ENCODE measurements at places on chromosomes 6 and 20.

- no peak for DNase-seq
Measured at GRCh38 chr6:134740473-134741199, 209.3 kb downstream of the ALDH8A1 start.

- DNase-seq, result no peak
Measured at GRCh38 chr20:22506827-22507226, 77.5 kb downstream of the FOXA2 start.

GRCh38 chr20:1524004-1524403 lies 32.8 kb upstream of the SIRPB2 start:
- peak; percentile 41 for DNase-seq

DNA sequence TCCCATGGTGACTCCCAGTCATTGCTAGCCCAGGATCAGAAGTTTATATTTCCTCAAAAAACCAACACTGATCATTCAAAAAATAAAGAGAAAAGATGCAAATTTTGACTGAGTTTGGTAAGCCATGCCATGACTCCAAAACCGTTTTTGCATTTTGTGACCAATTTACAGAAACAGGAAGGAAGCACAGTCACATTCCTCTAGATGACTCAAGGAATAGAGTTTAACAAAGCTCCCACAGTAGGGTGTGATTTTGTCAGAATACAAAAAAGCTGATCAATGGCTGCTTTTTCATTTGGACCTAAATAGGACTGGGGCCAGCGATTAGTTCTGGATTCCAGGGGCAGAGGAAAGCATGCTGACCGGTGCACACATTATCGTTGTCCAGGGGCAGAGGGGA lies 179.4 kb upstream of the AFDN start:
- DNase-seq, result no peak

GRCh38 chr6:56692523-56693245 lies 50.0 kb upstream of the DST start:
- no peak for DNase-seq

DNA sequence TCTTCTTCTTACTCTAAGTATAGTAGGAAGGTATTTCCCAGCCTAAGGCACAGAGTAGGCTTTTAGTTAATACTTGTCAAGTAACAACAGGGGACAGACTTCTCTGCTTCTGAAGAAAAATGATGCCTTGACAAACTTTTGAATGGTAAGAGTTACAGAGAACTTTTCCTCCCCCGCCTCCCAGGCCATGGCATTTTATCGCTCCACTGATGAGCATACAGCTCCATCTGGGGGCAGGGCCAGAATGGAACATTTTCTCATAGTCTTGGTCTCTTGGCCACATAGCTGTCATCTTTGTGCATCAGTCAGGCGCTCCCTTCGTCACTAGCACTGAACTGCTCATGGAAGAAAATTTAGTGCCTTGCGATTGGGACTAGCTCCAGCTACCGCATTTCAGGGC lies 1066.8 kb upstream of the CITED2 start:
- peak; percentile 33 for DNase-seq

GRCh38 chr6:14763616-14764015 lies 482.3 kb upstream of the JARID2 start:
- no peak for DNase-seq

DNA sequence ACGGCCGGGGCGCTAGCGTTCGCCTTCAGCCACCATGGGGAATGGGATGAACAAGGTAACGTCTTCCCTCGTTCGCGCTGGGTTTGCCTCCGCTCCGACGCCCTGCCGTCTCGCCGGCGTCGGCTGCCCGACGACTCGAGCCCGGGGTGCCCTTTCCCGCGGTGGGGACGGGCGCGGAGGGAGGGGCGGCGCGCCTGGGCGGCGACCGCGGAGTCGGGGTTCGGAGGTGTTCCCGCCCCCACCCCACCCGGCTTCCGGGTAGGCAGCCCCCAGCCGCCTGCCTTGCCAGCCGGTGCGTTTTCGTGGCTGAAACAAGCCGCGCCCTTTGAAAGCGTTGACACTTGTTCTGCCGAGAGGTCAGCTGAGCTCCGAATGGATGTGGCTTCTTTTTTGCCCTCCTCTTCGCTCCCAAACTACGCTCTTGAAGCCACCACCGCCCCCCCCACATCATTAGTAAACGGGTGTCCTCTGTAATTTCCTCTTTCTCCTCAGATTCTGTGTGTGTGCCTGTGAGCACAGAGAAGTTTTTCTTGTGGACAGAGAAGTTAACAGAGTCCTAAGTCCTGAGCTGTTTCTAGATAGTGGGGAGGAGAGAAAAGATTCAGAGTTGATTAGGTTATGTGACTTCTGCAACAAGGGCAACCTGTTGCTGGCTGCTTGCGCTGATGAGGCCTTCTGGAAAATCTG lies 362 bp downstream of the DUSP22 start:
- DNase-seq, result no peak

- DNase-seq, result no peak
Measured at GRCh38 chr6:164693944-164694343, 615.5 kb downstream of the C6orf118 start.

DNA sequence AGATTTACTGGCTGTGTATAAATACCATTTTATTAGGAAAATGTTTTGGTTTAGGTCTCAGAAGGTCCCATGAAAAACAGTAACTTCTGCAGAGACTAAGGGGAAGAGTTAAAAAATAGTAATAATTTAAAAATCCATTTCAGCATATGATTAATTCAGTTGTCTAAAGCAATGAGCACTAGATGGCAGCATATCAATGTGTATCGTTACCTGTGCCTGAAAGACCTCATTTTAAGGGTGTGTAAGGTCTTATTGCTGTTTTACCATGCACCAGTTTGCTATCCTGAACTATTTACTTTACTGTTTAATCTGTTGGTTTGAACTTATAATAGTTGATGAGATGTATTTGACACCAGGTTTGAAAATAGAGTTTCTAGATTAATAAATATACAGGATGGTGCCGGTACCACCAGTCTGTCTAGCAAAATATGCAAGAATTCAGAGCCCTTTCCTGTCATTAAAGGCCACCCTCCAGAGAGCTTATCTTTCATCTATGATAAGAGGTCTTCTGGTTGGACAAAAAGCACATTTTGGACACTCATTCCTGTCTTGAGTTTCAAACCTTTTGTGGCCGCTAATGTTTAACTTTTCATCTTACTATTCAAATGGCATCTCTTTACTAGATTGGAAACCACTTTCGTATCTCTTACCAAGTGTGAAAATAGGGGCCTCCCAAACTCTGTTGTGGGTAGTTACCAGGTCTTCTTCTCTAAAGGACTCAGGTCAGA lies 8.9 kb upstream of the AHI1 start:
- peak; percentile 71 for DNase-seq

DNA sequence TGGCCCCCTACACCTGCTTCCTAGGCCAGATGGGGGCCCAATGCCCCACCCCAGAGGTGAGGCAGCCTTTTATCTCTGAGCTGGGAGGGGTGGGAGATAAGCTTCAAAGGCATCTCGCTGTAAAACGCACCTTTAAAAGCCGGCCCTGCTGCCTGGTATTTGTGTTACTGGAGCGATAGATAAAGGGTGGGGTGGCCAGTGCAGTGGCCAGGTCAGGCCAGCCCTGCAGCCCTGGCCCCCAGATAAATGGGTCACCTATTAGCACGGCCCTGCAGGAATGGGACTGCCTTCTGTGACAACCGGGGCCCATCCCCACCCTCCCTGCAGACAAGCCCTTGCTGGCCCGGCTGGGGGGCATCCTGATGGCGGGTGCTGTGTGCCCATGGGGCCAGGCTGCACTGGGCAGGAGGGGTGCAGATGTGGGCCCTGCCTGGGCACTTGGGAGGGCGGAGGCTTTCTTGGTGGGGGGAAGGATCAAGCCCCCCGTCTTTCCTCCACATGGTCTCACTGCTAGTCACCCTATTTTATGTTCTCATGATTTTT lies 3.0 kb upstream of the RBBP8NL start:
- DNase-seq, result no peak

DNA sequence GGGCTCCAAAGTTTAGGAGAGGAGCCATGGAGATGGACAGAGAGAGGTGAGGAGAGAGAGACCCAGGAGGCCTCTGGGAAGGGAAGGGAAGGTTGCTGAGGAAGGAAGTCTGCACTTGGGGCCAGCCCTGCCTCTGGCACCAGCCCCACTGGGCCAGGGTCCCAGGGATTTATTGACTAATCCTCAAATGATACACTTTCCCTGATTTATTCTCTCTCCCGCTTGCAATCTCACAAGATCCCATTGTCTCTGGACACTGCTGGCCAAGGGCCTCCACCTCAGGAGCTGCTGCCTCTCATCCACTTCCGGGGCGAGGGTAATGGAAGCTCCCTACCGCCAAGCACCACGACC lies 43.6 kb upstream of the FOXP4 start:
- no peak for DNase-seq

- DNase-seq, result peak; percentile 16
Measured at GRCh38 chr6:20693466-20694063, 159.3 kb downstream of the CDKAL1 start.

DNA sequence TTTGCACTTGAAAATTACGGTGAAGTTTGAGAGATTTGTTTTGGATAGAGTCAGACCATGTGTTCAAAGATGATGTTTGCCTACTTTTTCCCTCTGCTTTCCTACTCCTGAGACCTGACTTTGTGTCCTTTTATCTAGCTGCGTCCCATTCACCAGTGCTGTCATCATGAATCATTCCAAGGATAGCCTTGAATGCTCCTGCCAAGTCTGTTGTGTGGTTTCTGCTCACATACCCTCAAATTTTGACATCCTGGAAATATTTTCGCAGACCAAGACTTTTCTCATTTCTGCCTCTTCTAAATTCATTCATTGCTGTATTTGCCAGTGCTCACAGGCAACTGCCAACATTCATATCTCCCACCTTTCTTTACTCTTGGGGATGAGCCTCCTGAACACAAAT lies 175.9 kb upstream of the SCGN start:
- DNase-seq, result no peak

- DNase-seq, result no peak
Measured at GRCh38 chr6:89008815-89009374, 45.5 kb upstream of the RNGTT start.

- DNase-seq, result no peak
Measured at GRCh38 chr6:156727715-156728385, 49.3 kb upstream of the ARID1B start.

- no peak for DNase-seq
Measured at GRCh38 chr6:145548933-145549648, 186.2 kb downstream of the EPM2A start.

DNA sequence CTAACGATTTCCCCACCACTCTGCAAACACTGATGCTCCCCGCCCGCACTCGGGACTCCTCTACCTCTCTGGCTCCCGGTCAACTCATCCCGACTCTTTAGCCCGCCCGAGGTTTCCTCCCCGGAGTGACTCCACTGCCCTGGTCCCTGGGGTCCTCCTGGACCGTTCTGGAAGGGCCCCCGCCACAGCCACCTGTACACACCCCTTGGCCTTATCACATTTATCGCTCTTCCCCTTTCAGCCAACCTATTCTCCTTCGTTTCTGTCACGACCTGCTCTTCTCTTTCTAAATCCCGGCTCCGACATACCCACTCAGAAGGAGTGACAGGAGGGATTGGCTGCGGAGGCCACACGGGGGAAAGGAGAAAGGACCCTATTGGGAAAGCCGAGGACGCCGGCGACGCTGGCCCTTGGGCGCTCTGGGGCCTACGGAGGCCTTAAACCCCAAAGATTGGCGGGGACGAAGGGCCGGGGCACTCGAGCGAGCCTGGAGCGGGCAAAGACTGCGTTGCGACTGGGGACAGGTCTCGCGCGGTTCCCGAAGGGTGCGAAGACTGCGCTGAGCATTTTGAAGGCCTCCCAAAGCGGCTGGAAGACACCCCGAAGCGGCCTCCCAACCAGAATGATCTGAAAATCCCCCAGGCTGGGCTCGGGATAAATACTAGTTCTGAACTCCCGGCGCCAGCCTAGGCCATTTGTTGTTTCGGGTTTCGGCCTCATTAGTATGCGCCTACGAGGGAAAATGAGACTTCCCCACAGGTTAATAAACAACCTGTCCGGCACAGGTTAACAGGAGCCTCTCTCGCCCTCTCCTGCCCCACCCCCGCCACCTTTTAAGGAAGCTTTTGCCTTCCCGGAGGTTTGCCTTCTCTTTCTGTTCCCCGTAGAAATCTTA lies 9.2 kb downstream of the SIM1 start:
- DNase-seq, result peak; percentile 90

- peak; percentile 29 for DNase-seq
Measured at GRCh38 chr6:14159090-14159489, 41.5 kb downstream of the CD83 start.

- DNase-seq, result no peak
Measured at GRCh38 chr6:148533309-148534107, 190.9 kb downstream of the SASH1 start.

DNA sequence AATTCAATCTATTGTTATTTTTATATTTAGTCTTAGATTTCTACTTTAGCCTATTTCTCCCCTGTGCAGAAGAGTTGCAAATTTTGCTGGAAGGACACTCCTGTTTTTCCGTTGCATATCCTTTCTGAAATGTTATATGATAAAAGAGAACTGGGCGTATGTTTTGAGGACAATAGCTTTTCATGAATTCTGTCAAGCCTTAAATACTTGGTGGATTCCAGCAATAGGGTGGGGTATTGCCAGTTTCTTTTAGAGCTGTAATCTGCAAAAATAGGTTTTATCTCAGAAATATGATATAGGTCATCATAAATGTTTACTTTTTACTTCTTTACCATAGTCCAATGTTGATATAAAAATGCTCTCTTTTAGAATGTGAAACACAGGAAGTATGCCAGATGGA lies 42.0 kb downstream of the VTA1 start:
- DNase-seq, result no peak

GRCh38 chr6:123962508-123962907 lies 158.8 kb downstream of the NKAIN2 start:
- DNase-seq, result peak; percentile 97

DNA sequence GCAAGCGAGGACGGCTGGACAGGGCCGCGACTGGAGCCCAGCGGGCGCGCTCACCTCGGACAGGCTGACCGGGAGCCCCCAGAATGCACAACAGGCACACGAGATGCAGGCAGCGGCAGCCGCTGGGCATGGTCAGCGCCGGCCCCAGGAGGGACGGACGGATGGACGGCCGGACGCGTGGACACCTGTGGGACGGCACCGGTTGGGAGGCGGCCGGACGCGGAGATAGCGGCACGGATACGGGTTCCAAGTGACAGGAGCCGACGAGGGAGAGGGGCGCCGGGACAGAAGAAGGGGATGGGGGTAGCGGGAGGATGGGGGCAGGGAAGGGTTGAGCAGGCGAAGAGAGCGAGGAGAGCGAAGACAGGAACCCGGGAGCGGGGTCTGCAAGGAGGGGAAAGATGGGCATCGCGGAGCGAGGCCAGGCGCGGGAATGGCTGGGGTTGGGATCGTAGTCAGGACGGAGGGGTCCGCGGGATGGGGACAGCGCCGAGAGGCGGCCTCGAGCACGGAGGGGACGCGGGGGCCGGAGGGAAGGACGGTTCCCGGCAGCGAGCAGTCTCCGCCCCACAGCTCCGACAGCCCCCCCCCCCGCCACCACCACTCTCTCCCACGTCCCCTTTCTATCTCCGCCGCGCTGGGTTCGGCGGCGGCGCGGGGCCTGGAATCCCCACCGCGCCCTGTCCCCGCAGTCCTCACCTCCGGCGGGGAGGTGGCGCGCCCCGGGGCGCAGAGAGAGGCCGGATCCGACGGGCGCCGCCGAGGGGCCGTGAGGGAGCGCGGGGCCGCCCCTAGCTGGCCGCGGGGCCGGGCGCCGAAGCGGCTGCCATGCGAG lies 435 bp downstream of the DLK2 start:
- peak; percentile 63 for DNase-seq
